ENCODE measurements at places on chromosomes 6 and 20.

DNA sequence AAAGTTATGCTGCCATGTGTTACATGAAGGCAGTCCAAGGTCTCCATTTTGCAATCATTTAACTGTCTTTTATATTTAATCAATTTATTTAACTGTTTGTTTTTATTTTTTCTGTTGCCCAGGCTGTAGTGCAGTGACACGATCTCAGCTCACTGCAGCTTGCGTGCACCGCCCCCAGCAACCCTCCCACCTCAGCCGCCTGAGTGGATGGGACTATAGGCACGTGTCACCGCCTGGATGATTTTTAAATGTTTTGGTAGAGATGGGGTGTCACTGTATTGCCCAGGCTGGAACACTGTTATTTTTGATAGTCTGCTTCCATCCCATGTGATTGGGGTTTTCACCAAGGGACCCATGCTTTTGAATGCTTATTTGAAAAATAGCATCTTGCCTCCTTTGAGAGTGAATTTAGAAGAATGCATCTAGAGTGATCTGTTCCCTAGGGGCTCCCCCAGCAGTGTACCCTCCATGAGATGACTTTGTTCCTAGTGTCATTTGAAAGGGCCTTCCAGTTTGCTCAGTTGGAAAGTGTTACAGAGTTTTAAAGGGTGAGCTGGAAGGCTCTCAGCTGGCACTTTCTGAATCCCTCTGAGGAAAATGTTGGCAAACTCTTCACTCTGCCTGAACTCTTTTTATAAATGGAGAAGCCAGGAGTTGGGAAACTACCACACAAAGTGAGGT is 143.4 kb downstream of the JARID2 start:
- no peak for DNase-seq

DNA sequence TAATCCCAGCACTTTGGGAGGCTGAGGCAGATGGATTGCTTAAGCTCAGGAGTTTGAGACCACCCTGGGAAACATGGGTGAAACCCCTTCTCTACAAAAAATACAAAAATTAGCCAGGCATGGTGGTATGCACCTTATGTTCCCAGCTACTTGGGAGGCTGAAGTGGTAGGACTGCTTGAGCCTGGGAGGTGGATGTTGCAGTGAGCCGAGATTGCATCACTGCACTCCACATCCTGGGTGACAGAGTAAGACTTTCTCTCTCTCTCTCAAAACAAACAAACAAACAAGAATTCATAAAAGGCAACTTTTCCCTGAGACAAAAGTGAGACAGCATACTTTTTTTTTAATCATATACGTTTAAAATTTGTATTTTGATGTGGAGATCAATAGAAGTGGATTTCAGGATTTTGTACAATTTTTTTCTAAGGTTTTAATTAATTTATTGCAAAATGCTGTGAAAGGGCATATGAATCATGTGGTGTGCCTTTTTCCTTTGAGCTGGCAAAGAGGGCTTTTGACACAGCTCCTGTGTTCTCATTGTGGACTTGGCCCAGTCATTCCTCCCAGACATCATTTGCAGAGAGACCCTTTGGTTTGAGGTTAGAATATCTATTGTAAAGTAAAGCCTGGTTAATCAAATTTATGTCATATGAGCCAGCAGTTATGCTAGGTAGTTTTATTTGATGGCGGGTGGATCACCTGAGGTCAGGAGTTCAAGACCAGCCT is 77.1 kb downstream of the TULP4 start:
- no peak for DNase-seq

DNA sequence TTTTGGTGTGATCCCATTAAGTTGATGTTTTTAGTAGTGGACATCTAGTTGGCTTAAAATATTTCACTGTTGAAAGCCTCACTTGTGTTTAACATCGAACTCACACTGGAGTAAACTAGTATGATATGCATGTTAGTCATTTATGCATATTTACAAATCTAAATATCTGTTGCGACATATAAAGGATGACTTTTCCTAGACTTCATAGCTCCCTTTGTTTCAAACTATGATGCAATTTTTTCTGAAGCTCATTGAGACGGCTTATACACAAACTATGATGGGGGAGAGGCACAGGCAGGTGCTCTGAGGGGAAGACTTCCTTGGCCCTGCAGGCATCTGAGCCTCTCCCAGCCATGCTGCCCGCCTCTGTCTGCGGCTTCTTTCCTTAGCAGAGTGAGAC is 11.8 kb upstream of the FOXC1 start:
- no peak for DNase-seq

DNA sequence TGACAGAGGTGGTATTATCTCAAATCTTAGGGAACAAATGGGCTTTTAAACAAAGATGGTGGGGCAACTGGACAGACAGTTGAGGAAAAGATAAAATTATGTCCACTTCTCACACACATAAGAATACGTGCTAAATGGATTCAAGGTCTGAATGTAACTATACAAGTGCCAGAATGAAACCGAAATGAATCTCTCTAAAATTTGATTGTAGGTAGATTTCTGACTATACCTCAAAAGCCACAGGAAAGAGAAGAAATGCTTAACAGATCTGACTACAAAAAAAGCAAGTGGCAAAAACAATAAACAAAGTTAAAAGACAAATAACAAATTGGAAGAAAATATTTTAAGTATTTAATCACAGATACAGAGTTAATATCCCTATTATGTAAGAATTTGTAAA is 182.7 kb upstream of the OLIG3 start:
- no peak for DNase-seq

DNA sequence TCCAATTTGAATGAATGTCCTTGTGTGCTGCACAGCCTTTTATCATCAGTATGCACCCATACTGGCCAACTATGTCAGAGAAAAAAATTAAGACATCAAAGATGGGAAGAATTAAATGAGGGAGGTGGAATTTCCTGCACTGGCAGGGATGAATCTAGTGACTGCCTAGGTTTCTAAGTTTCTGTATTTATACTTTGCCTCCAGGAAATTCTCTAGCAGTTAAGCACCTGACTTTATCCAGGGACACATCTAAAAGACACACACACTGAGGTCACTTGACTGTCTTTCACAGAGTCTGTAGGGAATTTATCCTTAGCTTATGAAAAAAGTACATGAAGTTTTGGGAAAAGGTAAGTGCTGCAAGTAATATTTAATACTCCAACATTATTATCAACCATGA is 636.5 kb upstream of the PTCHD4 start:
- no peak for DNase-seq

DNA sequence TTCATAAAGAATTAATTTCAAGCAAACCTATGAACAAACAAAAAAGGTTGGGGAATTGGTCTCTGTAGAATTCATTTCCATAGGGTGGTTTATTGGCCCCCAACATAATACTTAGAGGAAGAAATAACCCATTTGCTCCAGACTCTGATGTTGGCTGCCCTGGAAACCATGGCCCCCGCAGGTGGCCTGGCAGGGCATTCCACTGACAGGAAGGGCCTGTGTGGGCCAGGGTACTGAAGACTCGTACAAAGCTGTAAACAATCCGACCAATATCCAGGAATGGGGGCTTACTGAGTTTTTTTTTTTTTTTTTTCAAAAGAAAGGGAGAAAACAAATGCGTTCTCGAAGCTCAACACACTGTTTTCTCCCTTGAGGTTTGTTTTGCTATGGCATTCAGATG is 59.5 kb downstream of the CLIC5 start:
- DNase-seq, result no peak

DNA sequence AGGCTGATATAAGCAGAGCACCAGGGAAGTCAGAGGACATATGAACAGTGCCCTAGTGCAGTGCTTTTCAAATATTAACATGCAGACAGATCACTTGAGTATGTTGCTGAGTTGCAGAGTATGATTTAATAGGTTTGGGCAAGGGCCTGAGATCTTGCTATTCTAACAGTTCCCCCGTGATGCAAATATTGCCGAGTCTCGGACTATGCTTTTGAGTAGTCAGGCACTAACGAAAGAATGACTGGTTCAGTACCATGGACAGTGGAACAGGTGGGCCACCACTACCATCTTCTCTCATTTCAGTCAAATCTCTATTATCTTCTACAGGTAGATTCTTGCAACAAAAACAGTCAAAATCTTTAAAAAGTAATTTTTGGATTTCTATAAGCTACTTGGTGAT is 3.7 kb upstream of the TMEM200A start:
- no peak for DNase-seq

DNA sequence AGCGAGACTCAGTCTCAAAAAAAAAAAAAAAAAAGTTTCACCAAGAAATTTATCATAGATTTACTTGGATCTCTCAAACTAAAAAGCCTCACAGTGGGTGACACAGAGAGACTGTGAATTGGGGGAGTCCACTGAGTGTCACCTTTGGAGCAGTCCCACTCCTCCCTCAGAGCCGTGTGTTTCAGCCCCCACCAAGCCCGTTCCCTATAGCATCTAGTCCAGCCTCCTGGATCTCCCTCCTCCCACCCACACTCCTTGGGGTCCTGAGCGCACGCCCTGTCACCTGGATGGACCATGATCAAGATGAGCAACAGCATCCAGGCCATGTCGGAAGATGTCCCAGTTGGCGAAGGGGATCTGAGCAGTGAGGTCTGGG is 422 bp downstream of the NCR3 start:
- DNase-seq, result no peak

GRCh38 chr6:117729613-117730012 is 54.3 kb downstream of the NUS1 start:
- no peak for DNase-seq

DNA sequence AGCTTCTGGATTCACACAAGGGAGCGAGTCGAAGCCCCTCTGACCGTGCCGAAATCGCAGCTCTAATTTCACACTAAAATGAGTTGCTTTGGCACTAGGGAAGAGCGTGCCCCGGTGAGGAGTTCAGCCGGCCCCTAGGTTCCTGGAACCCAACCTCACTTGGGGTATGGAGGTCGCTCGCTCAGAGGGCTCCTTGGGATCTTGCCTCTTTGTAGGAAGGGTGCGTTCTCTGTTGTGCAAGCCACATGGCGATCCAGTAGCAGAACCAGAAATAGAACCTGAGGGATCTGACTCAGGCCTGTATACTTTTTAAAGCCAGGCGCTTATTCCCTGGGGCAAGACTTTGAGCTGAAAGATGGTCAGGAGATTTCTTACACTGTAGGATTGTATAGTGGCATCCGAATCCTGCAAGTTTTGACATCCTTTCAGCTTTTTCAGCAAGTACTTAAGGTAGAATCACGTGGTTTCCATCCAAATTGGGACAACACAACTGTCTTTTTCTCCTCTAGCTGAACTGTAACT is 861 bp upstream of the RALGAPA2 start:
- DNase-seq, result no peak

- DNase-seq, result peak; percentile 92
Measured at GRCh38 chr6:3742426-3743344, 8.8 kb downstream of the PXDC1 start.

DNA sequence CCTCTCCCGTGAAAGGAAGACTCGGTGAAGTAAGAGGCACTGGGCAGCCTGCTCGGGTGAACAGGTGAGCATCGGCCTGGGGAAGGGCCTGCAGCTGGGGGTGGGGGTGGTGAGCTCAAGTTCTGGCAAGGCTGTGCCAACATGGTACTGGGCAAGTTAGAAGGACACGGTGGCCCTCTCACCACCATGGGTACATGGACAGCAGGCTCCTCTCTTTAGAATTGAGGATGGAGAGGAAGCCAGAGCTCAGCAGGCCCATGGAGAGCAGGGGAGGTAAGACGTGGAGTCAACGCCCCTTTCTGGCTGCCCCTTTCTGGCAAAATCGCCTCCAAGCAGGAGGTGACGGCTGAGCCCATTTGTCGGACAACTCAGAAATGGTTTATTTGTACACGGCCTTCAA is 135.6 kb downstream of the ANKRD60 start:
- no peak for DNase-seq

- no peak for DNase-seq
Measured at GRCh38 chr6:131015025-131015591, 47.9 kb downstream of the EPB41L2 start.

DNA sequence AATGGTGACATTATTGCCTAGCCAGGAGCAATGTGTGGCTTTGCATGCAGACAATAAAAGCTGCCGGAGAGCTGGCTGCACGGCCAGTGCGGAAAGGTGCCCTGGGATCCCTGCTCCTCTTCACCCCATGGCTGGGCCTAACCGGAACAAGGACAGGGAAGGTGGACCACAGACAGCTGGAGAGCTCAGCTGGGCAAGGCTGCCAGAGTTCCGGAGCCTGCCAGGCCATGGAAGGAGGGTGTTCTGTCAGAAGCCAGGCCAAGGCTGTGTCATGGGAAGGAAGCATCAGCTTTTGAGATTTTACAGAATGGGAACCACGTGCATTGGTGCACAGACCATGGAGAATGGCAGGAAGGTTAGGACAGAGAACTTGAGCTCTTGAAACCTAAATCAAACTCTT is 25.0 kb downstream of the MAP1LC3A start:
- no peak for DNase-seq

DNA sequence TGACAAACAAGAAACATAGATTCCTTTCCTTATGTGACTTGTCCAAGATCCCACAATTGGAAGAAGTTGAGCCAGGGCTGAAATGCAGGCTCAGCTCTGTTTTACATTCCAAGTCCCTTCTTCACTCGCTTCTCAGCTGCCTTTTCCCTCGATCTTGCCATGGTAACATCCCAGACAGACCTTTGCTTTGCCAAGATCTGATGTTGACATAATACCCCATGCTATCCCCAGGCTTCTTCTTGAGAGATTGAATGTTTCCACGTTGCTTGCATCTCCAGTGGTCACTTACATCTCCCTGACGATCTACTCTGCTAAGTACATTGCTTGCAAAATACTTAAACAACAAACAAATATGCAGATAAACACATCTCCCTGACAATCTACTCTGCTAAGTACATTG is 63.5 kb downstream of the TBXT start:
- no peak for DNase-seq

DNA sequence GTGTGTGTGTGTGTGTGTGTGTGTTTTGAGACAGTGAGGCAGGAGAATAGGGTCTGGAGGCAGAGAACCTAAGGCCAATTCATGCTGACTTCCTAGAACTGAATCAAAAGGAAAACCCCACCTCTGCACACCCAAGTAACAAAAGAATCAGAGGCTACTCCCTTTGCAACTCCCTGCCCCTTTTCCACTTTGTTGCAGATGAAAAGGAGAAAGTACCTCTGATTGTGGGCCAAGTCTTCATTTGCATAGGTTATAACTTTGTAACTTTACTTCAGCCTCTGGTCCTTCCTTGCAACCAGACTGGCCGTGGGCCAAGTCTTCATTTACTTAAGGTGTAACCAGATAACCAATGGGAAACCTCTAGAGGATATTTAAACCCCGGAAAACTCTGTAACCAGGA is 168.8 kb downstream of the EYA2 start:
- no peak for DNase-seq

GRCh38 chr6:168660400-168660945 is 219.5 kb downstream of the SMOC2 start:
- no peak for DNase-seq

DNA sequence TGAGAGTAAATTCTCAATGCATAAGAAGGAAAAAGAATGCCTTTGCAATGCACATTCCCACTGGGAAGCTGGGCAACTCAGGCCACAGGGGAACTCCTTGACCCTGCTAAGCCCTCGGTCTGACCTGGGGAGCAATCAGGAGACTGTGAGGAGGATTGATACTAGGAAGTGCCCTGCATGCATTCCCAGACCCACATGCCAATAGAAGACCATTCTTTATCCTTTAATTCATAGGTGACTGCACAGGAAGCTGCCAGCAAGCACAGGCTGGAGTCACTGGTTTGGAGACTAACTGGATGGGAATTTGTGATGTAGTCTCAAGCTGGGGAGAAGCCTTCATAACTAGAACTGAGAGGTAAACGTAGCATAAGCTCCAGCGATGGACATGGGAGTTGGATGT is 1012.7 kb downstream of the EYS start:
- no peak for DNase-seq

Data from stimulated activated CD8-positive, alpha-beta memory T cell treated with anti-CD3 and anti-CD28 coated beads, Interleukin-4, amount 100 ng/mL, for 4 hours (primary cell).